ENCODE measurements at places on chromosomes 11 and 22.
A peak's percentile ranks its signal among the peaks of the same experiment; 100 is the strongest.

- no peak for DNase-seq
Observed at GRCh38 chr22:49099496-49100124, 728.1 kb downstream of the BRD1 start.

DNA sequence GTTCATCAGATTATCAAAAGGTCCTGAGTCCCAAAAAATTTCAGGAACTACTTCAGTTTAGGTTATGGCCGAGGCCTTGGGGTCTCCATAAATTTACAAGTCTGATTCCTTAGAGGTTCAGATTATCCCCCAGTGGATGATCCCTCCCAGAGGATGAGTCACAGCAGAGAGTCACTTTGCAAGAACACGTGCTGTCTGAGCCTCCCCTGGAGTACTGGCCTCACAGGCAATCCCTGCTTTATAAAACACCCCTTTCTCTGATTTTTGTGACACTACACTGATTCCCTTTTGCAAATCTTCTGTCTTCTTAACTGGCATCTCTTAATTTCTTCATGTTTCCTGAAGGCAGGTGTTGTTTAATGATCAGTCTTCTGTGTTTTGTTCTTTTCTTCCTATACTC lies 45.3 kb downstream of the CCDC34 start:
- DNase-seq: no peak

GRCh38 chr11:57213342-57214097 lies 23.5 kb downstream of the APLNR start:
- peak; percentile 89 for DNase-seq

GRCh38 chr11:36462321-36462720 lies 47.8 kb downstream of the TRAF6 start:
- no peak for DNase-seq

- no peak for DNase-seq
Observed at GRCh38 chr11:96714689-96715088, 324.9 kb downstream of the JRKL start.

DNA sequence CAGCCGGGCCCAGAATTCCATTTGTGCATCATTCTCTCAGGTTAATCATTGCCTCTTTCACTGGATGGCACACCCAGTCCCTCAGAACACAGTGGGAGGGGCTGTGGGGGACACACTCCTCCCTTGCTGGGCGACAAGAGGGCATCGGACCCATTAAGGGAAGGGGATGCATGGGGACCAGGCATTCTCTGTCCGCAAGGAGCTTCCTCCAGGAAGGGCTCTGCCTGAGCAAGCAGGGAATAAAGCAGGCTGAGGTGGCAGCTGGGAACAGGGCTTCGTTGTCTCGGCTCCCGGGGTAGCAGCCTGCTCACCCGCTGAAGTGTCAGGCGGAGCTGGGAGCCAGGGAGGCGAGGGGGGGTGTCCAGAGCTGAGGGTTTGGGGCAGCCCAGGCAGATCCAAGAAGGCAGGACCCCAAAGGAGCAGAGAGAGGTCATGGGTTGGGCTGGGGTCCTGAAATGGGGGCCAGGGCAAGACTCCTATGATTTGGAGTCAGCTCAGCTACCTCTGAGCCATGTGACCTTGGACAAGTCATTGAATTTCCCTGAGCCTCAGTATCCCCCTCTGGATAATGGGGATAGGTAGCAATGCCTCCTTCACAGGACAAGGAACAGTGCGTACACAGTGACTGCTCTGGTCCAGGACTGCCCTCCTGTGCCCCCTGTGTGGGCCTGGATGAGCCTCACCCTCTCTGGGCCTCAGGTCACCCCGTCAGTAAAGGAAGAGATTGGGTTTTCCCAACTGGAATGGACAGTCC lies 1.4 kb downstream of the GAL3ST1 start:
- no peak for DNase-seq

GRCh38 chr11:32023370-32024305 lies 67.2 kb upstream of the RCN1 start:
- DNase-seq: no peak

GRCh38 chr11:93984196-93984567 lies 37.0 kb upstream of the HEPHL1 start:
- no peak for DNase-seq

GRCh38 chr11:44398266-44399030 lies 88.5 kb upstream of the ALX4 start:
- no peak for DNase-seq

GRCh38 chr22:25735650-25736049 lies 6.3 kb upstream of the MYO18B start:
- no peak for DNase-seq

DNA sequence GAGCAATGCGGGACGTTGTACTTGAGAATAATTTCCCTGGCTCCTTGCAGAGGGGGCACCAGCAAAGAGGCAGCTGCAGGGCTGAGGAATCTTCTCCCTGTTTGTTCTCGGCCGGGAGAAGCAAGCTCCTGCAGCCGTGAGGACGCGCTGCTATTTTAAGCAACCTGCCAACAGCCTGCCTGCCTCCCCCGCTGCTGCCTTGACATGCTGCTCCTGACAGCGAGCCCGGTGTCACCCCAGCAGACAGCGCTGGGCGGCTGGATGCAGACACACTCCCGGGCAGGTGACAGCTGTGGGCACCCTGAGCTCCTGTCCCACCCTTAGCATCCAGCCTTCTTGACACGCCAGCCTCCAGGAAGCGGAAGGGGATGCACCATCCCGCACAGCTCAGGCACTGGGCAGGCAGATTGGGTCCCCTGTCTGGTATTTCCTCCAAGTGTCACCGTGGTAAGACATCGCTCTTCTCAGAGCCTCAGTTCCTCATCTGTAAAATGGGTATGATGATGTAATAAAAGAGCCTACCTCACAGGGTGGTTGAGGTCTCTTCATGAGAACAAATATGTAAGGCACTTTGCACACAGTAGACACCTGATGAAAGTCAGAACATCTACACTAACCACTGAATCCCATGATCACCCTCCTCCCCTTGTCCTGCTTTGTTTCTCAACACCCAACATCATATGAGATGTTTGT lies 530.6 kb downstream of the MN1 start:
- no peak for DNase-seq

GRCh38 chr11:60771879-60772525 lies 13.1 kb upstream of the MS4A10 start:
- DNase-seq: no peak

DNA sequence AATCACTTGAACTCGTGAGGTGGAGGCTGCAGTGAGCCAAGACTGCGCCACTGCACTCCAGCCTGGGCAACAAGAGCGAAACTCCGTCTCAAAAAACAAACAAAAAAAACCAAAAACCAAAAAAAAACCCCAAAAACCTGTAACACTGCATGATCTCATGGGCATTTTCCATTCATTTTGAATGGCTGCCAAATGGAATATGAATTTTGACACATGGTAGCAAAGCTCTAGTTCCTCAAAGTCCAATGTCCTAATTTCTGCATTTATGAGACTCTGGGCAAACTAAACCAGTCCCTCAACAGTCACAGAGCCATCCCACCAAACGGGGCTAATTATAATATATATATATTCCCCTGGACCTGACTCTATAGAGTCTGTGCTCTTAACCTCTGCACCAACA lies 61.8 kb downstream of the SGSM3 start:
- DNase-seq: no peak

DNA sequence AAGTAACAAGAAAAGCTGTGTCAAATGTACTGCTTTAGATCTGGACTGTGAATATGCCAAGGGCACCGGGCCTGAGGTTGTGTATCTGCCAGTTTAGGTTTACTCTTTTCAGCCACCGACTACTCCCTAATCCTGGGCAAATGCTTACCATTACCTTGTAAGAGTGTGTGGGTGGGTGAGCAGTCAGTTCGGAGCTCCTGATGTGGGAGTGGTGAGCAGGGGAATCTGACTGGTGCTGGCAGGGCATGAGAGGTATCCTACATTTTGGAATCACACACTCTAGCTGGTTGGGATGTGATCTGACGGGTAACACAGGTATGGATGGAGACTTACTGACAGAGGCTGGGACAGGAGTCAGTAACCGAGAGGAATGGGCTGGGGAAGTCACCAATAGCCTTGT lies 2.6 kb upstream of the FAM180B start:
- DNase-seq: no peak

DNA sequence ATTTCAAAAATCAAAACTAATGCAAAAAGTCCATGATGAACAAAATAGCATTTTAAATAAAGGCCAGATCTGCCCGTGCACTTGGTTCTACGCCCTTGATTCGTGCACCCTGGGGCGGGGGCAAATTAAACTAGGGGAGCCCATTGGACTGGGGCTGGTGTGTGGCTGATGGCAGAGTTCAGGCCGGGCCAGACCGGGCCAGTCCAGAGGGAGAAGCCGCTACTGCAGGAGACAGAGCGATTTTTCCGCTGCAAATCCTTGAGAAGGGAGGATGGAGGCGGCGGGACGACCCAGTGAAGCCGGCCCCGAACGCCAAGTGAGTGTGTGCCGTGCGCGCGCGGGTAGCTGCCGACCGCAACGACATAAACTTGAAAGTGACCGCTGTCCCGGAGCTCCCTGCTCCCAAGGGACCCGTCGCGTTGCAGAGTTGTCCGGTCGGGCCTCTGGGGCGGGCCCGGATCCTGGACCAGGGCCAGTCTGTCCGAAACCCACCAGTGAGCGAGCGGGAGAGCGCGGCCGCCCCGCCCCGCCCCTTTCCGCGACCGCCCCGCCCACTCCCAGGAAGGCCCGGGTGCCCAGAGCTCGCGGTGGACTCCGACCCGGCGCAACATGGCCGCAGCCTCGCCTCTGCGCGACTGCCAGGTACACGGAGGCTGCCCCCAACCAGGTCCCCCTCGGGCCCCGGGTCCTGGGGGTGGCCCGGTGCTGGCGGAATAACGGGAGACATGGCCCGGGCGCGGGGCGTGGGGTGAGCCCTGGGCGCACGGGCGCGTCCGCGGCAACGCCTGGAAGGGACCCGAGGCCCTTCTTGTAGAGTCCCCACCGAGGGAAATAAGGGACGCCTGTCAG lies at the start of gene TTC38:
Gene TTC38, plus strand, starts transcription at position 578 of the 849 bp plus-strand sequence. Its CDS starts 32 bp downstream, at position 610.
- peak; percentile 65 for DNase-seq

- DNase-seq: no peak
Observed at GRCh38 chr11:36398231-36398953, 102.3 kb downstream of the PRR5L start.

- DNase-seq: no peak
Observed at GRCh38 chr22:25137577-25138525, 61.8 kb upstream of the CRYBB3 start.

DNA sequence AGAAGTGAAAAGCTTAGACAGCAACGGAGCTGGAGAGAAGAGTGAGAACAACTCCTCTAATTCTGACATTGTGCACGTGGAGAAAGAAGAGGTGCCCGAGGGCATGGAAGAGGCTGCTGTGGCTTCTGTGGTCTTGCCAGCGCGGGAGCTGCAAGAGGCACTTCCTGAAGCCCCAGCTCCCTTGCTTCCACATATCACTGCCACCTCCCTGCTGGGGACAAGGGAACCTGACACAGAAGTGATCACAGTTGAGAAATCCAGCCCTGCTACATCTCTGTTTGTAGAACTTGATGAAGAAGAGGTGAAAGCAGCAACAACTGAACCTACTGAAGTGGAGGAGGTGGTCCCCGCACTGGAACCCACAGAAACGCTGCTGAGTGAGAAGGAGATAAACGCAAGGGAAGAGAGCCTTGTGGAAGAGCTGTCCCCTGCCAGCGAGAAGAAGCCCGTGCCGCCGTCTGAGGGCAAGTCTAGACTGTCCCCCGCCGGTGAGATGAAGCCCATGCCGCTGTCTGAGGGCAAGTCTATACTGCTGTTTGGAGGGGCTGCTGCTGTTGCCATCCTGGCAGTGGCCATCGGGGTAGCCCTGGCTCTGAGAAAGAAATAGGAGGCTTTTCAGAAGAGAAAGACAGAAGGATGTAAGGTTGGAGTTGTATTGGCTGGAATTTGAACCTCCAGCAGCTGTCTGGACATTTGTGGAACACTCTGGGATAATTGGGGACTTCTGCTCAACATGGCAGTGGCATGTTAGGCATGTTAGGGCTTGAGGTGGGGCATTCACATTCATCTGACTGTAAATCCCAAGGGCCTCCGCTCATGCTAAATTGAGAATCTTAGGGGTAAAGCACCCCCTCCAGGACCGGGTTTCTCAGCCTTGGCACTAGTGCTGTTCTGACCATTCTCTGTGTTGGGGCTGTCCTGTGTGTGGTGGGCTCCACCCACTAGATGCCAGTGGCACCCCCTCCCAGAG lies 47.1 kb downstream of the BID start:
- no peak for DNase-seq

- no peak for DNase-seq
Observed at GRCh38 chr11:86932924-86933875, 22.0 kb downstream of the FZD4 start.

DNA sequence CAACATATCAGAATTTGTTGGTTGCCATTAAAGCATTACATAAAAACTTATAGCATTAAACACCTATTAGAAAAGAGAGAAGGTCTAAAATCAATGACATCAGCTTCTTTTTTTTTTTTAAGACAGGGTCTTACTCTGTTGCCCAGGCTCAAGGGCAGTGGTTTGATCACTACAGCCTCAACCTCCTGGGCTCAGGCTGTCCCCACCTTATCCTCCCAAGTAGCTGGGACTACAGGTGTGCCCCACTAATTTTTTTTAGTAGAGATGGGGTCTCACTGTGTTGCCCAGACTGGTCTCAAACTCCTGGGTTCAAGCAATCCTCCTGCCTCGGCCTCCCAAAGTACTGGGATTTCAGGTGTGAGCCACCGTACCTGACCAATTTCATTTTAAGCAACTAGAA lies 57.9 kb downstream of the ARHGEF12 start:
- no peak for DNase-seq

DNA sequence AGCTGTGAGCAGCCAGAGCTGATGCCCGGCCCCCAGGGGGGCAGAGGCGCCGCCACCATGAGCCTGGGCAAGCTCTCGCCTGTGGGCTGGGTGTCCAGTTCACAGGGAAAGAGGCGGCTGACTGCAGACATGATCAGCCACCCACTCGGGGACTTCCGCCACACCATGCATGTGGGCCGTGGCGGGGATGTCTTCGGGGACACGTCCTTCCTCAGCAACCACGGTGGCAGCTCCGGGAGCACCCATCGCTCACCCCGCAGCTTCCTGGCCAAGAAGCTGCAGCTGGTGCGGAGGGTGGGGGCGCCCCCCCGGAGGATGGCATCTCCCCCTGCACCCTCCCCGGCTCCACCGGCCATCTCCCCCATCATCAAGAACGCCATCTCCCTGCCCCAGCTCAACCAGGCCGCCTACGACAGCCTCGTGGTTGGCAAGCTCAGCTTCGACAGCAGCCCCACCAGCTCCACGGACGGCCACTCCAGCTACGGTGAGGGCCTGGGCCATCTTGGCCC lies 6.1 kb downstream of the CDC42EP1 start:
- DNase-seq: no peak

- no peak for DNase-seq
Observed at GRCh38 chr22:20584872-20585638, 77.6 kb downstream of the MED15 start.

DNA sequence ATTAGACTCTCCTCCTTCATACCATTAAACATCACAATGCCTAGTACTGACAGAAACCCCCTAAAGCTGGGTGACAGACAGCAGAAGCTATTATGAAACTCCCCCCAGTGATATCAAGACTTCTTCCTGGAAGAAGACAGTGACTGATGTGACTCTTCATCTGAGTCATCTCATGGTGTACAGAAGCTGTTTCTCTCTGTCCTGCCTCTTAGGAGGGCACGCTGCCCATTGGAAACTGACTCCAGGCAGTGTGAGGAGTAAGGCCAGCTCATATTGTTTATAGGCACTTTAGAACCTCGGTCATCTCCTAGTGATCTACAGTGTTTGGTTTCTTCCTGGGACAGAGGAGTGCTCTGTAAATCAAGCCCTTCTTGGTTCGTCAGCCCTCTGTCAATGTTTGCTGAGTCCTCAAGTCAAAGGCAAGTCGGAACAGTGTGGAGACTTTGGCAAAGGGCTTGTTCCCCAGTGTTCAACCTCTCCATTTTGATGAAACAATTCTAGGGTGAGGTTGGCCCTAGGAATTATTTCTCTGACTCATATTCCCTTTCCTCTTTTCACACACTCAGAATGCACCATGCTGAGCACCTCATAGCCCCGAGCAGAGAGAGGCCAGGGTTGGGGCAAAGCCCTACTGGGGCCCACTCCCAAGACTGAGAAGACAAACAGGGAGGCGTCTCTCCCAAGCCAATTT lies 172.5 kb upstream of the TMEM45B start:
- DNase-seq: no peak

Data from ELF-1 (cell line).